Tibial nerve (tissue), 4 donors: ENCODE measurements at places on chromosomes 5 and 9. TPM values are rescaled to one million over a fixed set of nuclear protein-coding genes. Genes with fewer than 3 reads are reported as not detected.

- DNase-seq: no peak
Measured at GRCh38 chr5:123518111-123518510, 6.1 kb downstream of the CSNK1G3 start.

- no peak for DNase-seq
Measured at GRCh38 chr5:170892196-170892595, 30.4 kb downstream of the RANBP17 start.

GRCh38 chr5:1109542-1110306, 2.1 kb downstream of the SLC12A7 start:
- no peak for DNase-seq

DNA sequence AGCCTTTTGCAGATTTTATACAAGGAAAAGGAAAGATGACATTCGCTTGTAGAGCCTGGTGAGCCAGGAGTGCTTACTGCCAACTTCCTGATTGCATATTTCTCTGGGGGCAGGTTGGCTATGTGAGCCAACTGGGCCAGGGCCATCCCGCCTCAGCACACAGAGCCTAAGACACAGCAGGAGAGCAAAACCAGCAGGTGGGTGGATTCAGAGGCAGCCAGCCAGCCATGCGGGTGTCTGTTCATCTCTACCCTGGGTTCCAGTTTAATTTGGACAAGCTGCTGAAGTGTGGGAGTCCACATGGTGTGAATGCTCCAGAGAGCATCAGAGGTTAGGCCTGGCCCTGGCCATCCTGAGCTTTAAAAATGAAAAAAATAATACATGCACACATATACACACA, 291.4 kb downstream of the ARHGEF28 start:
- DNase-seq: no peak

DNA sequence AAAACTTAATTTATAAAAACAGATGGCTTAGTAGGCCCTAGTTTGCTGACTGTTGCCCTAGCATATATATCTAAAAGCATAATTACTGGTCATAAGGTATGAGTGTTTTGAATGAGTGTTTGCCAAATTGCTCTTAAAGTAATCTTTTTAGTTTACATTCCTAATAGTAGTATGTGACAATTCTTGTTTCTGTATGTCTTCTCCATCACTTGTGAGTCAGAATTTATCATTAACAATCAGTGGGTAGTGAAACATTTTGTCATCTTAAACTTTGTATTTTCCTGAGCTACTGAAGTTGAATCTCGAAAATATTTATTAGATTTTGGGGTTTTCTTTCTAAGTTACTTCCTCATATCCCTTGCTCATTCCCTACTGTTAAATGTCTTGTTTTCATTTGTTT, 49.6 kb downstream of the APC start:
- no peak for DNase-seq

GRCh38 chr9:94996641-94997040, 270.1 kb downstream of the AOPEP start:
- DNase-seq: no peak

- DNase-seq: no peak
Measured at GRCh38 chr5:43993634-43994351, 390.8 kb downstream of the NNT start.

GRCh38 chr5:38595132-38595745, 38.8 kb upstream of the LIFR start:
- no peak for DNase-seq

- no peak for DNase-seq
Measured at GRCh38 chr5:135669416-135669815, 90.6 kb upstream of the CXCL14 start.

The IL31RA gene
- not detected for total RNA-seq

The PCDHB4 gene
- total RNA-seq: 14.5 TPM

The FCN2 gene
- not detected for total RNA-seq

The AGTPBP1 gene
- total RNA-seq: 16.9 TPM

The DNAH5 gene
- 0.21 TPM for total RNA-seq
